ENCODE measurements at places on chromosomes 7 and 10. TPM values are rescaled to one million over a fixed set of nuclear protein-coding genes. Genes with fewer than 3 reads are reported as not detected.

PTF1A gene
- total RNA-seq = not detected

PRR15 gene
- 21.2 TPM for total RNA-seq

EIF4H gene
- 240 TPM for total RNA-seq

AMPH gene
- total RNA-seq = 1.2 TPM

ANKRD16 gene
- 6.7 TPM for total RNA-seq

COL28A1 gene
- 5.8 TPM for total RNA-seq

CYP3A5 gene
- total RNA-seq = 13.5 TPM

GIMAP4 gene
- 61.4 TPM for total RNA-seq

GPRIN2 gene
- total RNA-seq = 12.6 TPM

MBL2 gene
- total RNA-seq = not detected

NME8 gene
- total RNA-seq = 0.44 TPM

GIMAP2 gene
- total RNA-seq = 19.5 TPM

SPDYE2 gene
- total RNA-seq = 0.50 TPM

TAS2R5 gene
- total RNA-seq = 2.5 TPM

WNT2 gene
- 0.57 TPM for total RNA-seq

CRTAC1 gene
- 6.1 TPM for total RNA-seq
